Stimulated activated naive CD4-positive, alpha-beta T cell (primary cell): ENCODE measurements at places on chromosomes 2 and 18.

- DNase-seq, result no peak
These were observed 27.2 kb upstream of the COBLL1 start for GRCh38 chr2:164868563-164869419.

DNA sequence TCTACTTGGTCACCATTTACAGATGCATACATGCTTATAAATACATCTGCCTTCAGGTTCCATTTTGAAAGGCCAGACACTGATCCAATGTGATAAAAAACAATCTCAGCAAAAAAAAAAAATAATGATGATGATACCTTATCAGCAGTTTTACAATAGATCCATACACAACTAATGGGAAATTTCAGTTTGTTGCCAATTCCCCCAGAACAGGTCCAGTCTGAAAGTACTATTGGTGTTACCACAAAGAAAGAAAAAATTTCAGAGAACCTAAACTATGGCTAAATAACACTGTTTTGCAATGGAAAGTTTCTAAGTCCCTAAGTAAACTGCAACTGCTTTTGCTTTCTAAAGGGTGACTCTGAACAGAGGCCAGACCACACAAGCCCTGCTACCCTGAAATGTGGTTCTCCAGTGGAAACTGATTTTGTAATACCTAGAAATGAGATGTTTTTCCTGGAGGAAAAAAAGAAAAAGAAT, 54.1 kb downstream of the LPIN2 start:
- DNase-seq, result peak; percentile 14

DNA sequence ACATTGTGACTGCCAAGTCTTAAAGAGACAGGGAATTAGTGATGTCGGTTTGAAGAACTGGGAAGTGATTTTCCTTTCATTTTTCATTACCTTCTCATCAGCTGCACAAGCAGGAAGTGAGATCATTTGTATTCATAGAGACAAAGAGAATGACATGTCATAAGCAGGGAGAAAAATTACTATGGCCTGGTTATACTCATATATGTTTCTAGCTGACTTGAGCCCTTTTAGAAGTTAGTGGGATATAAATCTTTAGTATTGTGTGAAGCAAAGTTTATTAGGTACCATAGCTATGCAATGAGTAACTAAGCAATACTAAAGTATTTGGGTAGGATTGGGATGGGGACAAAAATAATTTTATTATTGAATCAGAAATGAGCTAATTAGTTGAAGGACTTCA, 284.1 kb downstream of the PID1 start:
- no peak for DNase-seq

GRCh38 chr2:231378026-231378722, 17.3 kb upstream of the B3GNT7 start:
- DNase-seq, result no peak

- no peak for DNase-seq
These were observed 46.0 kb upstream of the FAM136A start for GRCh38 chr2:70347831-70348230.

DNA sequence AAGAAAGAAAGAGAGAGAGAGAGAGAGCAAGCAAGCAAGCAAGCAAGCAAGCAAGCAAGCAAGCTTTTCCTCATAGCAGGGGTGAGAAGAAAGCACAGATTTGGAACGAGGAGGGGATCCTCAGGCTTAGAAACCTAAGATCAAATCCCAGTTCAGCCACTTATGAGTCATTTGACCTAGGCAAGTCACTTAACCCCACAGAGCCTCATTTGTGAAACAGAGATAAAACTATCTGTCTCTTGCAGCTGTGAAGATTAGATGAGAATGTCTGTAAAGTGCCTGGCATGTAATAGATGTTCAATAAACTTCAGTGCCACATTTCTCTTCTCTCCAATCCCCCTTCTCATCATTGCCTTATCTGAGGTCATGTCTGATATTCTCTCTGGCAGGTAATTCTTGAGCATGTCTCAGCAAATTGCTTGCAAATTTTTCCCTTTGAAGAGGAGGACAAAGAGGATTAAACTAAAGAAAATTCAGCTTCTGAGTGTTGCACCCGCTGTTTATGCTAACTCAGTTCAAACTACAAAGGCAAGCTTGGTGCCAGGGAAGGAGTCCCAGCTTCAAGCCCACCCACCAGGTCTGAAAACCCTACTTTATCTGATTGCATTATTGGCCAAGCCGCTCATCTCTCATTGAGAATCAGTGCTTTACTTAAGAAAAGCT, 20.3 kb downstream of the ALK start:
- DNase-seq, result no peak

DNA sequence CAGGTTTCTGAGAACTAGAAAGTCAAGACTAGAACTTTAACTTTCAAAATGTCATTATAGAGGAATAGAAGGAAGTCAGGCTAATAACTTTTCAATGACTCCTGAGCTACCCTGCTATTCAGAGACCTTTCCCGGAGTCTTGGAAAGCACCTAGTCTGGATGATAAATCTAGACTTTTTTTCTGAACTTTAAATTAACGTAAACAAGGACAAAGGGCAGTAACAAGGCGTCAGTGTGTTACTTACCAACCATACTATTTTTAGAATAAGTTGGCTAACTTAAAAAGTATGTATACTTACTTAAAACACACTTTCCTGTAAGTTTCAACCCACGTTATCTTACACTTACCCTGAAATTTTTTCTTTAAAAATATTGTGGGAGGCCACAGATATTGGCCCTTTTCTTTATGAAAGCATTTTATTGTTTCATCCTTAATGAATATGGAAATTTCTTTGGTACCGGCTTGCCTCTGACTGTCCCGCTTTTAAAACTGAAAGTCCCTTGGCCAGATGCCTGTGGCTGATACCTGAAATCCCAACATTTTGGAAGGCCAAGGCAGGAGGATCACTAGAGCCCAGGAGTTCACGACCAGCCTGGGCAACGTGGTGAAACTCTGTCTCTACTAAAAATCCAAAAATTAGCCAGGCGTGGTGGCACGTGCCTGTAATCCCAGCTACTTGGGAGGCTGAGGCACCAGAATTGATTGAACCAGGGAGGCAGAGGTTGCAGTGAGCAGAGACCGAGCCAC, 9.7 kb downstream of the PMAIP1 start:
- DNase-seq, result no peak

- DNase-seq, result no peak
These were observed 170.1 kb downstream of the FHOD3 start for GRCh38 chr18:36467614-36468013.

DNA sequence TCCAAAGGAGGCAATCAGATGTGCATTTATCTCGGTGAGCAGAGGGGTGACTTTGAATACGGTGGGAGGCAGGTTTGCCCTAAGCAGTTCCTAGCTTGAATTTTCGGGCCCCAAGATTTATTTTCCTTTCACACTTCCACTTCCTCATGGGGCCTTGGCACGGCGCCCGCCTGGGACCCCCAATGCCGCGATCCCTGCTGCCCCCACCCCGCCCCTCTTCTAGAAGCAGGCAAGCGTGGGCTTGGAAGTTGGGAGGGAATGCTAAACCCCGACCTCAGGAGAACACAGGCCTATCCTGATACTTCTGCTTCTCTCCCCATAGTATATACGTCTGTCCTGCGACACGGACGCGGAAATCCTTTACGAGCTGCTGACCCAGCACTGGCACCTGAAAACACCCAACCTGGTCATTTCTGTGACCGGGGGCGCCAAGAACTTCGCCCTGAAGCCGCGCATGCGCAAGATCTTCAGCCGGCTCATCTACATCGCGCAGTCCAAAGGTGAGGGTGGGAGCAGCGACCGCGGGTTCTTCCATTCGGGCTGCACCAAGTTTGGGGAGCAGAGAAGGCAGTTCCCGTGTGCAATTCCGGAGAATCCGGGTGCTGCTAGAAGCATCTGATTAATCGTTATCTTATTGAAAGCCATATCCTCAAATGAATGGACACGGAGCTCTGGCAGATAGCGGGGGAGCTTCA, 21.6 kb downstream of the TRPM8 start:
- DNase-seq, result no peak
